ENCODE measurements at places on chromosomes 6 and 20.

DNA sequence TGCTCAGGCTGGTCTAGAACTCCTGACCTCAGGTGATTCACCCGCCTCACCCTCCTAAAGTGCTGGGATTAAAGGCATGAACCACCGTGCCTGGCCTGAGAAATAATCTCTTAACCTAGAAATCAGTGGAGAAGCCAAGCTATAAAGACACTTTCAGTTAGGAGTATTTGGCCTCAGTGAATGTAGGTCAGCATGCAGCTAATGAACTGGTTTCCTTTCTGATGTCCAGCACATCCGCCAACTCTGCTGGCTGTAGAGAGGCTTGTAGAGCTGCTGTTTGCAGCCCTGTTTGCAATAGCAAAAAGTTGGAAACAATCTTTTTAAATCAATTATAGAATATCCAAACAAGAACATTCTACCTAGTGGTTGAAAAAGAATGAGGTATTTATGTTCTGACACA is 42.4 kb upstream of the ELOVL5 start:
- DNase-seq, result no peak

DNA sequence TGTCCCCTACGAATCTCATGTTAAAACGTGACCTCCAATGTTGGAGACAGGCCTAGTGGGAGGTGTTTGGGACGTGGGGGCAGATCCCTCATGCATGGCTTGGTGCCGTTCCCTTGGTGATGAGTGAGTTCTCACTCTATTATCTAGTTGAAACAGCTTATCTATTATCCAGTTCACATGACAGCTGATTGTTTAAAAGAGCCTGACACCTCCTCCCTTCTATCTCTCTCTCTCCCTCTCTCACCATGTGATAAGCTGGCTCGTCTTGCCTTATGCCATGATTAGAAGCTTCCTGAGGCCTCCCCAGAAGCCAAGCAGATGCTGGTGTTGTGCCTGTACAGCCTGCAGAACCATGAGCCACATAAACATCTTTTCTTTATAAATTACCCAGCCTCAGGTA is 32.9 kb upstream of the RIPK1 start:
- no peak for DNase-seq

DNA sequence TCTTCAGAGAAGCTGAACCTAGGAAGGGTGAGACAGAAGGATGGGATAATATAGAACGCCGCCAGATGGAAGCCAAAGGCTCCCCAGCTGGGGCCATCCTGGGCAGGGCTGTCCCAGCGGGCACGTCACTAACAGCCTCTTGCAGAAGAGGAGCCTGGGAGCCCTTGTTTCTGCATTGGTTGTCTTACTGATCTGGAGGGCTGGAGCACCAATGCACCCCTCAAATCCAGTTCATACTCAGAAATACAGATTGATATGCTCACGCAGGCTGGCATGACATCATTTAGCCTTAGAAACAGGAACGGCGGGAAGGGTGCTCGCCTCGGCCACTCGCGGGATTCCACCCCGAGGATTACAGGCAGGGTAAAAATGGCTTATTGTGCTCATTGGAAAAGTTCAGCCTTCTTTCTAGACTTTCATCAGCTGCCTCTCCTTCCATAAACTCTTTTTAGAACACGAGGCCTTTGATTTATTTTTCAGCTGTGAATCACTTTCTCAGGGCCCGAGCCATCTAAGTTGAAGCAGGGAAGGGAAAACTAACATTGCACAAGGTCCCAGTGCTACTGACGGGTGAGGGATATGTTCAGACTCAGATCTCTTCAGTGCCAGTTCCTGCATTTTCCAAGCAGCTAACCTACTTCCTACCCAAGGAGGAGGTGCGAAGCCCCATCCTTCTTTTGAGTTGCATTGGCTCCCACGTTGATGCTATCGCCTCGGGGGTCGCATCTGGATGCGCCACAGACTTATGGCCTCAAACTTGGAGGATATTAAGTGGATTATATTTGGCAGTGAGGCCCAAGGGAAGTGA is 82.3 kb downstream of the GMPR start:
- no peak for DNase-seq

GRCh38 chr20:2314759-2315439 is 19.1 kb downstream of the TGM3 start:
- DNase-seq, result no peak

GRCh38 chr6:166046226-166046625 is 121.4 kb downstream of the TBXT start:
- no peak for DNase-seq

DNA sequence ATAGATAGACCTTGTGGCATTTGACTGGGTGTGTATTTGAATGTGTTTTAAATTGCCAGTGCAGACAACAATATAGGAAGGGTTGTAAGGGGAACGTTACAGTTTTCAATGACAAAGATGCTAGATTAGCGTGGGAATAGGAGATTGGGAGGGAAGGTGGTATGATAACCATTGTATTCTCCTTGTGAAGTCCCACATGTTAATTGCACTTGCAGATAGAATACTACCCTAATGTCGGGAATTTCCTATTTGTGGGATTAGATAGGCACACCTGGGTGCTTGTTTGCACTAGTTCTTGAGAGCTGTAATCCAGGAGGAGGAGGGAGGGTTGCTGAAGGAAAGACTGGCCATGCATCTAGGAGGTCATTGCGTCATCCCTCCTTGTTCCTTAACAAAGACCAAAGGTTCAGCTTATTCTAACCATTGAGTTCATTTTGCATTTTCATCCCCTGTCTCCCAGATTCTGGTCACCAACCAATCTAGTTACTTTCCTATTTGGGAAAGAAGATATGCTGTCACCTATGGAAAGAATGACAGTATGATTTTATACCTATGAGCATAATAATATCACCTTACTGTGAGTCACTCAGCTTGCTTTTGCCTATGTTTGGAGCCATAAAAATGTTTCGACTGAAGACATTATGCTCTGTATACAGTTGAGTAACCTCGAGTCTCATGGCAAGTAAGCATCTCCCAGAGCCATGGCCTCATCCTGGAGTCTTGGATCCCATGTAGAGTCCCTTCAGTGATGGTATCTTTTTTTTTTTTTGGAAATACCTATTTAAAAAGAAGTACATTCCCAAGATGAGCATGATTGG is 201.5 kb downstream of the DTNBP1 start:
- DNase-seq, result no peak

DNA sequence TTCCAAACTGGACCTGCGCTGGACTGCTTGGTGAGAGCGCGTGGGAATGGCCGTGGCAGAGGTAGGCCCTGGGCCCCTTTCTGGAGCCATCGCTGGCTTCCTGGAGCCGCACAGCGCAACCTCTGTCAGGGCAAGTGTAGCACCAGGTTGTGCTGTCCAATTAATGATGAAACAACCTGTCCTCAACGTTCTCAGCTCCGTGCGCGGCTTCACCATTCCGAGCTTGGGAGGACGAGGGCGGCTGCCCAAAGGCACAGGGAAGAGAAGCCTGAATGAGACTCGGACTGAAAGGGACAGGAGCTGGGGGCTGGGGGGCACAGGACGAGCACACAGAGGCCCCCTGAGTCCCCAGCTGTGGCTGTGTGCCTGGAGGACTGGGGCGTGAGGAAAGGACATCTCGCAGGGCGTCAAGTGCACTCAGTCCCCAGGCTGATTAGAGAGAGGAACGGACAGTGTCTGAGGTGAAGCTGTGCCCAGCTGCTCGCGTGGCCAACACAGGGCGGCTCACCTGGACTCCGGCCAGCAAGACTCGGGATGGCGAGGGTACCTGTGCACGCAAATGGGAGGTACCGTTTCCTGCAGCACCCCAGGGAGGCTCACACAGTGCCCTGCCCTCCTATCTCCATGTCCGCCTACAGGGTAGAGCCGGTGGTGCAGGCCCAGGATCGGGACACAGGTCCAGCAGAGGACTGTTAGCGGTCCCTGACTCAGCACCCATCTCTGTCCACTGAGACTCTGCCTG is 403.3 kb downstream of the TAF4 start:
- DNase-seq, result no peak

GRCh38 chr6:33570806-33571636 is 9.1 kb downstream of the BAK1 start:
- peak; percentile 69 for DNase-seq

DNA sequence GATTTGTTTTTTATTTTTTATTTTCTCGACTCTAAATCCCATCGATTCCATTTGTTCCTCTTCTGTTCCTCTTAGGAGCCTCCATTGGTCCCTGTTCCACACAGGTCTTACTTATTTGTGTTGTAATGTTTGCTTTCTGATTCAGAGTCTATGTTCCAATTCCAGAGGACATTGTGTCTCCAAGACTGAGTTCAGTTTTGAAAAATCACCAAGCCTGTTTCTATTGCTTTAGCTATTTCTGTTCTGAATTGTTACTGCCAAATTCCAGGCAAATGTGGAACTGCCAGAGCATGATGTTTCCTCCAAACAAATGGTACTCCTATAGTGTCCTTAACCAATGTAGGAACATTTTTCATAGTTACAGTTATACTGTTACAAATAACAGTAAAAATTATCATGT is 270.9 kb upstream of the SPTLC3 start:
- DNase-seq, result no peak

DNA sequence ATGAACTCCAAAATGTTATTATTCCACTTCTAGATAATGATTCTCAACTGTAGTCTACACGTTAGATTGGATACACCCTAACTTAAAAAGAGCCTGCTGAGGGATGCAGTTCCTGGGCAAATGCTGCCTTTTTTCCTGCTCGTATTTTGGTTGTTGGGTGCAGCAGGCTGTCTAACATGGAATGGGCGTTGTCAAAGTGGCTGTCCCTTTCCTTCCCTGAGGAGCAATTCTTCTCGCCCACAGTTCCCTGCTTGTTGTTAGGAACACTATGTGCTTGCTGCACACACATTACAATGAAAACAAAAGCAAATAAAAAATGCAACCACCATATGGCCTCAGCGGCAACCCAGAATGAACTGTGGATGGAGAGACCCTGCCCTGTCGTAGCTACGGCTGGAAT is 1.7 kb upstream of the ADGRF5 start:
- no peak for DNase-seq

DNA sequence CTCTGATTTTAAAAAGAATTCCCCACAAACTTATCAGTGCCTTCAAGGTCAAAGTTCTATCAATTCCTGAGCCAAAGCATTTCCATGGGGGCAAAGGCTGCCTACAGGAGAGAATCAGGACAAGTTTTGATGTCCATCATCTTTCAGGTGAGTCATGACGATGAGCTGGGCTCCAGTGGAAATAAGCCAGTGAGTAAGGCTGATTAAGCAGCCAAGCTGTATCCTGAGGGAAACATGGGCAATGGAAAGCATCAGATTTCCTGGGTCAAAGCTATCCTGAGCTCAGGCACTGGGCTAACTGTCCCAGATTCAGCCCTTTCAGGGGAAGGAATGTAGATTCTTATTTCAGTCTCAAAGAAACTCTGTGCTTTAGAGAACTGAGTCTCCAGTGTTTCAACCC is 377.4 kb downstream of the CD109 start:
- no peak for DNase-seq

- no peak for DNase-seq
These were observed 6.2 kb downstream of the BLTP3A start for GRCh38 chr6:34798057-34798456.

DNA sequence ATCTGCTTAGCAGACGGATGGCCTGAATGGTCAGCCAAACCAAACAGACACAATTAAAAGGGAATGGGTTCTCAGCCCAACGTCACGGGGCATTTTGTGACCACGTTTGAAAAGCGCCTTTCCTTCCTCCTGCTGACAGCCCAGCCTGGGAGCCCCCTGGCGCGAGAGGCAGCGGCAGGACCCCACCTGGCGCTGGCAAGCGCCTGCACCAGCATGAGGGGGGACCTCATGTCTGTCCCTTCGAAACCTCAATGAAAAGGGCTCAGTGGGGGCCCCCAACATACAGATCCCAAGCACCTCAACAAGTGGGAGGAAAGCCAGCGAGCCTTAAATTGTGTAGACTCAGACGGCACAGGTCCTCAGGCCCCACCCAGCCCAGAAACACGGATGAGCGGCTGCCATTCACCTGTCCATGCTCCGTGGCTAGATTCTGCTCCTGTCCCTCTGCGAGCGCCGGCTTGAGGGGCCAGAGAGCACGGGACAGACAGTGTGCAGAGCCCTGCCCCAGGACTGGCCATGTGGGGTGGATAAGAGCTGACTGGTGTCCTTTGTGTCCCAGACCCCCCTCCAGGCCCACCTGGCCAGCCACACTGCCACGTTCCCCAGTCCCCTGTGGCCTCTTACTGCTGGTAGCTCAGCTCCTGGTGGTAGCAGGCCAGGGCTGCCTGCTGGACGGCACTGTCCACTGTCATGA is 87.6 kb downstream of the NINL start:
- no peak for DNase-seq

- DNase-seq, result peak; percentile 20
These were observed 2.5 kb upstream of the TMEM14C start for GRCh38 chr6:10720265-10720959.

DNA sequence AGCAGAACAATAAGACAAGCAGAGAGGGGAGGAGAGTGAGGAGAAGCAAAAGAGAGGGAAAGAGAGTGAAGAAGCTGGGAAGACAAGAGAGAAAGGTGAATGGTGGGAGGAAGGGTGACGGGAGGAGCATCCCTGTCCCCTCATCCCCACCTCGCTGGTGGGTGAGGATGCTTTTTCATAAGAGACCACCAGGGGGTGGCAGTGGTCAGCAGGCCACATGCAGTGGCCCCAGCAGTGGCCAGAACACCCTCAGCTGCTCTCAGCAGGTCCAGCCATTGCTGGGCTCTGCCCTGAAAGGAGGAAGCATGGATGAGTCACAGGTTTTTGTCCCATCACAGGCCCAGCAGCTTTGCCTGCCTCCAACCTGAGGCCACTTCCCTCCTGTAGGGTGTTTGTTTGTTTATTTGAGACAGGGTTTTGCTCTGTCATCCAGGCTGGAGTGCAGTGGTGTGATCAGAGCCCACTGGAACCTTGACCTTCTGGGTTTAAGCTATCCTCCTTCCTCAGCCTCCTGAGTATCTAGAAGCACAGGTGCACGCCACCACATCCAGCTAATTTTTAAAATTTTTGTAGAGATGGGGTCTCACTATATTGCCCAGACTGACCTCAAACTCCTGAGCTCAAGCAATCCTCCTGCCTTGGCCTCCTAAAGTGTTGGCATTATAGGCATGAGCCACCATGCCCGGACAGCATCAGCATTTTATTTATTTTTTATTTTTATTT is 24.0 kb downstream of the FGD2 start:
- DNase-seq, result no peak

- DNase-seq, result no peak
These were observed 6.8 kb upstream of the HLA-B start for GRCh38 chr6:31363811-31364210.

GRCh38 chr20:63091901-63092659 is 85.3 kb upstream of the BHLHE23 start:
- no peak for DNase-seq

GRCh38 chr20:40600441-40601219 is 88.4 kb downstream of the MAFB start:
- no peak for DNase-seq

Data from stimulated activated CD4-positive, alpha-beta T cell treated with anti-CD3 and anti-CD28 coated beads, Interleukin-1b, Interleukin-23, amount 100 ng/mL, for 1 hour (primary cell).